Stimulated activated CD4-positive, alpha-beta T cell treated with anti-CD3 and anti-CD28 coated beads, TNF-alpha, amount 100 ng/mL, for 48 hours (primary cell): ENCODE measurements at places on chromosomes 1 and 21.
A peak's percentile ranks its signal among the peaks of the same experiment; 100 is the strongest.

DNA sequence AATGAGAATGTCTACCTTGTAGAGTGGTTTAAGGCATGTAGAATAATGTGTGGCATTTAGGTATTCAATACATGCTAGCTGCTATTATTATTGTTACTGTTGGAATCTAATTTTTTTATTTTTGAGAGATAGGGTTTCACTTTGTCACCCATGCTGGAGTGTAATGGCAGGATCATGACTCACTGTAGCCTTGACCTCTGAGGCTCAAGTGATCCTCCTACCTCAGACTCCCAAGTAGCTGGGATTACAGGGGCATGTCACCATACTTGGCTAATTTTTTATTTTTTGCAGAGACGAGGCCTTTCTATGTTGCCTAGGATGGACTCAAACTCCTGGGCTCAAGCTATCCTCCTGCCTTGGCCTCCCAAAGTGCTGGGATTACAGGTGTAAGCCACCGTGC, 61.9 kb downstream of the EPB41 start:
- DNase-seq: no peak

DNA sequence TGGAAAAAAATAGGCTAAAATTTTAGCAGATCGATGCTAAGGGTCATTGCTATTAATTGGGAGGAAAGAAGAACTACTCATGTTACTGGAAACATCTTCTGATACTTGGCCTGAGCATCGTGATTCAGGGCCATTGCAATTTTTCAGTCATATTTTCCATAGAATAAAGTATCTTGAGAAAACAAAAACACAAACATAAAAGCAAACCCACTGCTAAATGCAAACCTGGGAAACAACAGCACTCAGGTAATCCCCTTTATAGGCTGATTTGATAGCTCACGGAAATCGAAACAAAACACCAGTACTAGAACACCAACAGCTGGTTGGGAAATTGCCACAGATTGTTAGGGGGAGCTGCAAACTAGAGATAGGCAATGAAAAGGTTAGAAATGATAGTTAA, 172.9 kb upstream of the ESRRG start:
- no peak for DNase-seq

- no peak for DNase-seq
Measured at GRCh38 chr1:245118806-245119205, 36.0 kb upstream of the KIF26B start.

DNA sequence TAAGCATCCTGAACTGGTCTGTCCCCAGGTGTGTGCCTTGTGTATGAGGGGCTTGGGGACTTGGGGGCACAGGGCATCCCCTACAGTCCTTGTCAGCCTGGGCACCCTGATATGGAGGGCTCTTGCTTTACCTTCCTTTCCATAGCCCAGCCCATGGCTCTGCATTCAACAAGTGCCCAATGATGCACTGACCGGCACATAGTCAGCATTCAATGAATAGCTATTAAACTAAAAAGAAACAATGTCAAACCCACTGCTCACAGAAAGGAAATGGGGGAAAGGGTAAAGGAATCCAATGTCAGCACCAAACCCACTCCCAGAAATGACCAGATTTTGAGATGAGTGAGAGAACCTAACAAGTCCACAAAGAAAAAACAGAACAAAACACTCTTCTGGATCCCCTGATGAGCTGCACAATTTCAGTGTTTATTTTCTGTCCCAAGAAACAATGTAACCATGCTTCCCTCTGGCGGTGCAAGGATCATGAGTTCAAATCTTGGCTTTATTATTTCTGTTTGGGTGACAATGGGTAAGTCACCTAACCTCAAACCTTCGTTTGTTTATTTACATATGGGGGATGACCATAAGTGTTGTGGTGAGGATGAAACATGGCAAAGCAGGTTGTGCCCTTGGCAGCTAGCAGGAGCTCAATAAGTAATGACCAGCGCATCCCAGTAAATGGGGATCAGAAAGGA, 22.0 kb downstream of the SYT6 start:
- DNase-seq: no peak

GRCh38 chr1:41777695-41778094, 141.0 kb downstream of the HIVEP3 start:
- no peak for DNase-seq

- no peak for DNase-seq
Measured at GRCh38 chr1:98706173-98706843, 44.8 kb downstream of the SNX7 start.

DNA sequence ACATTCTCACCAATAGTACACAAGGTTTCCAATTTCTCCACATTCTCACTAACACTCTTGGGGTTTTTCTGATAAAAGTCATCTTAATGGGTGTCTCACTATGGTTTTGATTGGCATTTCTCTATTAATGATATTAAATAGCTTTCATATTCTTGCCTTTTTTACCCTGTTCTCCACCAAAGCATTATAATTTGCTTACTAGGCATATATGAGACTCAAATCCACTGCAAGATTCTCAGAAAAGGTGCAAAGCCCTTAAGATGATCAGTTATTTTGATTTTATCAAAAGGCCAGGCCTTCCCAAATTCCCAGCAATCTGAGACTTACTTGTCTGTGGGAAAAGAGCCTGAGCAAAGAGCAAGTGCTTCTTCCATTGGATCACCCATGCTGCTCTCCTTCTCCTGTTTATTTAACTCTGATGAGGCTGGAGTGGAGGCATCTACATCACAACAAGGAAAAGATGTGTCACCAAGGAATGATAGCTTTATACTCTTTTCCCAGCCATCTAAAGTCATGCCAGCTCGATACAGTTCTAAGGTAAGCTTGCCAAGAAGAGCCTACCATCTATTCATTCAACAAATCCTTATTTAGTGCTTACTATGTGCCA, 24.6 kb downstream of the CLSPN start:
- DNase-seq: no peak

DNA sequence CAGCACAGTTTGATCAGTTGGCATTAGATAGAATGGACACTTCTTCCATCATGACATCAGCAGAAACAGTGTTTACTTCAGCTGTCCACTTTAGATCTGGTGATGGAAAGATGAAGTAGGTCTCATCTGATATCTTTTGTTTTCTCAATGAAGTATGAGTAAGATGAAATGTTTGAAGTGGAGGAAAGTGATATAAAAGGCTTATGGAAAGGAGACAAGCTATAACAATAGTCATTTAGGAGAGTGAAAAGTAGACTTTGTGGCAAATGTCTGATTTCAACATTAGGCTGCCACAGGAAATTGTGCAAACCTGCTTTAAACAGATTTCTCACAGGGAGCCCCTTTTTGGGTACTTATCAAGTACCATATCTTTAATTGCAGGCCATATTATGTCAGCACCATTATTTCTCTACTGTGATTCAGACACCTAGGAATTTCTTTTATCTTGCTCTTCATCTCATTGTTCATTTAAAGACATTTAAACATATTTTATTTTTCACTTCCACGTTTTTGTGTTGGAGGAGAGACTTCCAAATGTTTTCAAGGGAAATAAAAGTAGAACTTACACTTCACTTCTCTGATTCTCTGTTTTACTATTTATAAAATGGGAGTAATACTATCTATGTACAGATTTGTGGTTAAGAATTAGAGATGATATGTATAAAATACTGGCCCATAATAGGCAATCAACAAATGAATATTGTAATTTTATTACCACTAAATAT, 18.1 kb downstream of the PDC start:
- DNase-seq: no peak

GRCh38 chr1:226397011-226397926, 10.6 kb downstream of the PARP1 start:
- no peak for DNase-seq

DNA sequence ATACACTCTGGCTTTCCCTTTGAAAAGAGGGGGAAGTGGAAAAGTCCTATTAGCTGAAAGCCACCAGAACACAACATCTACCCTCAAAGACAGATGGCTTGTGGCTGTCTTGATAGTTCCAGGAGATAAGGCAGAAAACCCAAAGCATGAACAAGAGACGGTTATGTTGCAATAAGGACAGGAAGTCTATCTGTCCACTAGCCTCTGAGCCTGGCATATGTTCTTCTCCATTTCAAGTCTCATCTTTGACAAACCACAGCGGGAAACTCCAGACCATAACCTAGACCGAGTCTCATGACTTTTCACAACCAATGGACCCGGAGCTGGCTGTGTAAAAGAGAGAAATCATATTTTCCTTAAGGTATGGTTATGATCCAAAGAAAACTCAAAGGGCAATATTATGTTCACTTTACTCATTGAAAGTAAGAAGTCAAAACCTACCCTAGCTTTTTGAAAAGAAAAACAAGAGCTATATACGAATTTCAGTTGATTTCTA, 33.8 kb downstream of the DUSP10 start:
- peak; percentile 42 for DNase-seq

GRCh38 chr21:23729331-23729730, 1878.0 kb downstream of the MRPL39 start:
- DNase-seq: no peak

- no peak for DNase-seq
Measured at GRCh38 chr1:39494671-39495410, 3.4 kb downstream of the BMP8A start.

DNA sequence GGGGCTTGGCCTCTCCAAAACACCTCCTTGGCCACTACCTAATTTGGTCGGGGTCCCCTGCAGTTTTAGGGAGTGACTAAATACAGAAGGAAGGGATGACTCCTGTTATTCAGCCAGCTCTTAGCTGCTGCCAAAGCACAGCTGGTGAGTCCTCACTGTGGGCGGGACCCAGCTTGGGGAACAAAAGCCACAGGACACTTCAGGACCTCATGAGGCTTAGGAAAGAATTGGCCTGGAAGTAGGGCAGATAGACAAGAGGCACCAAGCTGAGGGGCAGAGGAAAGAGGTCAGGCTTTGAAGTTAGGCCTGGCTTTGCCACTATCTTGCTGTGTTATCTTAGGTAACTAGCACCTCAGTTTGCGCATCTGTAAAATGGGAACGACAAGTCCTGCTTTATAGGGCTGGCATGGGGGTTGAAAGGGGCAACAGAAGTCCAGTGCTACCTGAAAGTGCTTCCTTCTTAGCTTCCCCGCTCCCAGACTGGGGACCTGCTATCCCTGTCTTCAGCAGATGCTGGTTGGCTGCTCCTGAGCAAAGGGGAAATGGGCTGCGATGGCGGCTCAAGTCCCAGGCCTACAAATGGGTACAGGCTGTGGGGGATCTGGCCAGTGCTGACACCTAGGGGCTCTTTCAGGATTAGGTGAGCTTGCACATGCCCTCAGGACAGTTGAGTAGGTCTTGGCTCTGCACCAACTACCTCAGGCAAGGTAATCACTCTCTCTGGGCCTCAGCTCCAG, 15.7 kb downstream of the IFI6 start:
- DNase-seq: no peak

- no peak for DNase-seq
Measured at GRCh38 chr1:58848818-58849411, 65.1 kb upstream of the JUN start.

- DNase-seq: no peak
Measured at GRCh38 chr1:243500512-243500911, 244.7 kb downstream of the SDCCAG8 start.

DNA sequence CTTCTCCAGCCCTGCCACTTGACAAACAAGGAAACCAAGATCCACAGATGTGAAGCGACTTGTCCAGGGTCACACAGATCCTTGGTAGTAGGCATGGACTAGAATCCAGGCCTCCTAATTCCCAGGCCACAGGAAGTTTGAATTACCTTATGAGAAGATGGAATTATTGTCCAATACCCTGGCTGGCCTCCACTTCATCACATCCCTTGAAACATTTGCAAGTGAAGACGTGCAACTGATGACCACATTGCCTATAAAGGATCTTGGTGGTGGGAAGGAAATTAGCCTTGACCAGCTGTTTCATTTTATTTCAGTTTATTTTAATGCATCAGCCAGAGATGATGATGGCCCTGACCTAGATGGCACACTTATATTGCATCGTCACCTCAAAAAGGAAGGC, 165.8 kb upstream of the CAMK1G start:
- no peak for DNase-seq

DNA sequence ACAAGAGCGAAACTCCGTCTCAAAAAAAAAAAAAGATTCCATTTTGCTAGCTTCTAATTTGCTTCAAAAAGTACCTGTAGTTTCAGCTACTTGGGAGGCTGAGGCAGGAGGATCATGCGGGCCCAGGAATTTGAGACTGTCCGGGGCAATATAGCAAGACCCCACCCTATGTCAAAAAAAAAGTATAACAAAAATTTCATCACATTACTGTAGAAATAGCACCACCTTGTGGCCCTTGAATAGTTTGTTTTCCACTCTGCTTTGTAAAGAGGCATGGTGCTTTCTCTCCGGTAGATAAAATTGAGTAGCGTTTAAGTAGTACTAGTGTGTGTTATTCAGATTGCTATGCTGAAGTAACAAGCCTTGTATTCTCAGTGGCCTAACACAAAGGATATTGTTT, 18.2 kb upstream of the MSTO1 start:
- DNase-seq: peak; percentile 21
